ENCODE measurements at places on chromosomes 7 and 10.

DNA sequence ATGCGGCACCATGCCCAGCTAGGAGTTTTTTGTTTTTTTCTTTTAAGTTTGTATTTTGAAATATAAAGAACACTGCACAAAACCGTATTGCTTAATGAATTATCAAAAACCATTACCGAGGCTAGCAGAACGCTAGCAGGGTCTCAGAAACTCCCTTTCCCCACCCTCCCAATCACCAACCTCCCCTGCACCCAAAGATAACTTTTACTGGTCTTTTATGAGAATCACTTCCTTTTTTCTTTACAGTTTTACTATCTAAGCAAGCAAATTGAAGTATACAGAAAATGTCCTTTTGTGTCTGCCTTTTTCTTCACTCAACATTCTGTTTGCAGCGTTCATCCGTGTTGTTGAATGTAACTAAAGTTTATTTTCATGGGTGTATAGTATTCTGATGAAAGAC, 13.4 kb downstream of the HIP1 start:
- DNase-seq: no peak

- no peak for DNase-seq
These were observed 30.1 kb upstream of the FOXL3 start for GRCh38 chr7:259751-260405.

GRCh38 chr10:90288391-90288933, 569.4 kb downstream of the HTR7 start:
- DNase-seq: peak; percentile 67

GRCh38 chr7:126637538-126637937, 615.2 kb downstream of the GRM8 start:
- DNase-seq: no peak

DNA sequence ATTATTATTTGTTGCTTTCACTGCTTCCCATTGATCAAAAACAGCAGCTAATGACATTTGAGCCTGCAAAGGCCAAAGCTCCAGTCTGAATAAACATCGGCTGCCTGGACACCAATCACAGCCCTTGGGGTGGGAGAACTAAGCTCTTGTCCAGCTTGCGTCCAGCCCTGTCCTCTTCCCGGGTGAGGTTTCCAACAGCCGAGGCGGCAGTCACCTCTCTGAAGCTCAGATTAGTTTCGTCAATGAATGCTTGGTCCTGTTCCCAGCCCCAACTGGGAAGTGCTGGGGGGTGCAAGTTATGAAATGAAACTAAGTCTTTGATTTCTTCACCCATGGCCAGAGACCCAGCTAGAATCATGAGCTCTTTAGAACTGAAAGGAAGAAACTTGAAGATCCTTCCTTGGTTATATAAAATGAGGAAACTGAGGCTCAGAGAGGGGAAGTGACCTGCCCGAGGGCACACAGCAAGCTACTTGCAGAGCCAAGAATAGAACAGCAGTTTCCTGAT, 114.0 kb upstream of the TCF7L2 start:
- no peak for DNase-seq

DNA sequence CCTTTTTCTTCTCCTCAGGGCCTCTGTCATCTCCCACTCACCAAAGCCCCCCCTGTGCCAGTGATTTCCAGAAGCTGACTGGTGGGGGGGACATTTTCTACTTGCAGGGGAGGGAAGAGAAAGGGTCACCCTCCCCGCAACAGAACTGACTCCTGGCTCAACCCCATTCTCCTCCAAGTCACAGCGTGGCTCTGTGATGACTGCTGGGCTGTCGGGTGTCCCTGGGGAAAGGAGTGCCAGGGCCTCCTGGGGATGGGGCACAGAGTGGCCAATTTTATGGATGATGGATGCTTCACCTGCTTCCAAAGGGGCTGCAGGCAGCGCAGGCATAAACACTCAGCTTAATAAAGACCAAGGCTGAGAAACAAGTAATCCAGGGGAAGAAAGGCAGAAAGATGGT, 523.0 kb downstream of the PTPRN2 start:
- no peak for DNase-seq

DNA sequence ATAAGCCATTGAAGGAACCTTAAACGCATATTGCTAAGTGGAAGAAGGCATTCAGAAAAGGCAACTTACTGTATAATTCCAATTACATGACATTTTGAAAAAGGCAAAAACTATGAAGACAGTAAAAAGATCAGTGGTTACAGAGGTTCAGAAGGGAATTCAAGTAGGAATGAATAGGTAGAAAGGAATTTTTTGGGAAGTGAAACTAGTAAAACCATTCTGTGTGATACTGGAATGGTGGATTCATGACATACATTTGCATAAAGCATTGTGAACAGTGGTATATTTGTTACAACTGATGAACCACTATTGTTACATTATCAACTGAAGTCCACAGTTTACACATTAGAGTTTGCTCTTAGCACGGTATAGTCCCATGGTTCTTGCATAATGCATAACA, 114.2 kb upstream of the GPR22 start:
- DNase-seq: no peak

- DNase-seq: no peak
These were observed 159.6 kb downstream of the EGFR start for GRCh38 chr7:55178292-55178862.

- no peak for DNase-seq
These were observed 86.5 kb downstream of the C10orf105 start for GRCh38 chr10:71632896-71633600.

DNA sequence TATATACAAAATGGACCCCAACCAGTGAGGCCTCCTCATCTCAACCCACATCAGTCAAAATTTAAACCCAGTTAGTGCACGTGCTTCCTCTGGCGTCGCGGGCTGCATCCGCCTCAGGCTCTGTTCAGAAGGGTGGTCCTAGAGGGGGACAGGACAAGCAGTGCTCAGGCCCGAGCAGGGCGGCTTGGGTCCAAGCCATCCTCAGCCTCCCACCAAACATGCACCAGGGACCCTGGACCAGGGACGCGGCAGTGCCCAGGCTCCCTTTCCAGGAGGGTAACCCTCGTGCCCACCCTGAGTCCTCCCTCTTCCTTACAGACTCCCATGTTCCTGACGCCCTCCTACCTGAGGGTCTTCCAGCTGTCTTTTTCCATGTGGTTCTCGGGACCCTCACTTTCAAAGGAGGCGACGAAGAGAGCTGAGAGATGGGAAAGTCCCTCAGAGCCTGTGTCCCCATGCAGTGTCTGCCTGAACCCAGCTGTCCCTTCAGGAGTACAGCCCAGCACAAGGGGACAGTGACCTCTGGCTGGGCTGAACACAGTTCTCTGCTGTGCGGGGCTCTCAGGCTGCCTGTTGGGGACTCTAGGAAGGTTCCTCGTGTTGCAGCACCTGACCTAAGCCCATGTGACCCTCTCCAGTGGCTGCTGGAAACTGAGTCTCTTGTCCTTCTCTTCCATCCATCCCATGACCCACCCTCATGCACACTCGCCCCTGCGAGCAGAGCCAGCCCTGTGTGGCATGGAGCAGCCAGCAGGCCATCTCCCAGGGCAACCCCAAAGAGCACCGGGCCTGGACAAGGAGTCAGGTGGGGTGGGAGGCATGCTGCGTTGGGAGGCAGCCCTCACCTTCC, 58.1 kb downstream of the CSGALNACT2 start:
- DNase-seq: no peak

GRCh38 chr7:116271161-116271913, 61.0 kb downstream of the TES start:
- peak; percentile 63 for DNase-seq

GRCh38 chr10:123666318-123667236, at the start of gene GPR26:
Gene GPR26, plus strand, starts transcription at chr10:123666355. Its CDS starts 53 bp downstream, at chr10:123666408.
- no peak for DNase-seq

- no peak for DNase-seq
These were observed 218.8 kb downstream of the OTUD1 start for GRCh38 chr10:23657677-23658076.

DNA sequence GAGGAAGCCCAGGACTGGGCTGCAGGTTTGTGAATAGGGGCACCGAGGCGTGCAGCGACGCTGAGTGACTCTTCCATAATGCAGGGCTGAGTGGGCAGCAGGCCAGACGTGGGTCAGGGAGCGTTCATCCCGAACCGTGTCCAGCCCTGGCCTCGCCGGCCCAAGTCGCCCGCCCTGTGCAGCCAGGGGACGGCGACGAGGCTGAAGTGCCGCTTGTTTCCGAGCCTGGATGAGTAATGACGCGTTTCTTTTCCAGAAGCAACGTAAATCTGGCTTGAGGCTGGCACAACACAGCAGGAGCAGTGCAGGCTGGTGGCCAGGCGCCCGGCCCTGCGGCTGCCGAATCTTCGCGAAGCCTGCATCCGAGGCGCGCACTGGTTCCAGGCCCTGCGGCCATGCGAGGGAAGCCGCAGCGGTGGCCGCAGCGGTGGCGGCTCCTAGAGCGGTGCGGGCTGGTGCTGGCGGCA, 74.0 kb upstream of the SEC61G start:
- DNase-seq: no peak

GRCh38 chr7:22972207-22972606, 41.7 kb downstream of the HYCC1 start:
- peak; percentile 20 for DNase-seq

DNA sequence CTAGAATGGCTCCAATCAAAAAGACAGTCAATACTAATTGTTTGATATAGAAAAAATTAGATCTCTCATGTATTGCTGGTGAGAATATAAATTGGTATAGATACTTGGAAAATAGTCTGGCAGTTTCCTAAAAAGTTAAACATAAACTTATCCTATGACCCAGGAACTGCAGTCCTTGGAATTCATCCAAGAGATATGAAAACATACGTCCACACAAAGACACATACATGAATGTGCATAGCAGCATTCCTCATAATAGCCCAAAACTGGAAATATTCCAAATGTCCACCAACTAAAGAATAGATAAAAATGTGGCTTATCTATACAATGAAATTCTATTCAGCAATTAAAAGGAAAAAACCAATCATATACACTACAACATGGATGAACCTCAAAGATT, 128.4 kb downstream of the ZFAND4 start:
- DNase-seq: no peak

GRCh38 chr10:28616514-28616913, 60.8 kb upstream of the BAMBI start:
- DNase-seq: no peak

GRCh38 chr10:74925708-74926107, 99.3 kb downstream of the KAT6B start:
- no peak for DNase-seq

- no peak for DNase-seq
These were observed 258.0 kb upstream of the HABP2 start for GRCh38 chr10:113294868-113295267.

DNA sequence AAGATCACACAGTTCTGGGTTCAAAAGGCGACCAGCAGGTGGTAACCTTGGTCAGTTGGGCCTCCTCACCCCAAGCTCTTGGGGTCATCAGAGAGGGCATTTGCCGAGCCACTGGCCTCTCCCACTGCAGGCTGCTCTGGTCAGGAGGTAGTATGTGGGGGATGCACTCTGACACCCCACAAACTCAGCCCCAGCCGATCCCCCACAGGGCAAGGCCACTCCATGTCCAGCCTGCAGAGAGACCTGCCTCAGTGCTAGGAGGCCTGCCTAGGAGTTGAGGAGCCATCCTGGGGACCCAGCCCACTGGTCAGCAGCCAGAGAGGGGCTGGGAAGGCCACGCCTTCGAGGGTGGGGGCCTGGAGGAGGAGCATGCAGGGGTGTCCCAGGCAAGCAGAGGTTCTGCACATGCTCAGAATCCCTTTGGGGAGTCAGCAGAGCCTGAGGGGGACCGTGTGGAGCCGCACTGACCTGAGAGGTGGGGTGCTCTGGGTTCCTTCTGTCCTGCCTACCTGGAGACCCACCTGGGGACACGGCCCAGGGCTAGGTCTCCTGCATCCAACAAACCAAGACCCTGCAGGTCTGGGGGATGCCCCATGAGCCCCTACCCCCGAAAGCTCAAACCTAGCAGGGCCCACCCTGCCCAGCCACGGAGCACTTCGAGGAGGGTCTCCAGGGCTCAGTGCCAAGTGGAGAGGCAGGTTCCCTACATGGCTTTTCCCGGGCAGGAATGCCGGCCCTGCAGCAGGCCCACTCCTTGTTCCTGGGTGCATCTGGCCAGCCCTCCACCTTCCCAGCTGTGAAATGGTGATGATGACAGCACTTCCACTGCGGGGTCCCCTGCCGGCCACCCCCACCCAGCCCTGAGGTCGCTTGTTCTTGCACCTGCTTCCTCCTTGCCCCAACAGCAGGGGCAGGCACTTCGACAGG, 58.5 kb downstream of the RASGEF1A start:
- DNase-seq: no peak

GRCh38 chr10:120607710-120608703, 151.0 kb downstream of the PLPP4 start:
- no peak for DNase-seq

- DNase-seq: no peak
These were observed 571.0 kb downstream of the SH2D4B start for GRCh38 chr10:81108516-81109199.

GRCh38 chr10:69957886-69958555, 94.6 kb upstream of the MACROH2A2 start:
- peak; percentile 69 for DNase-seq

DNA sequence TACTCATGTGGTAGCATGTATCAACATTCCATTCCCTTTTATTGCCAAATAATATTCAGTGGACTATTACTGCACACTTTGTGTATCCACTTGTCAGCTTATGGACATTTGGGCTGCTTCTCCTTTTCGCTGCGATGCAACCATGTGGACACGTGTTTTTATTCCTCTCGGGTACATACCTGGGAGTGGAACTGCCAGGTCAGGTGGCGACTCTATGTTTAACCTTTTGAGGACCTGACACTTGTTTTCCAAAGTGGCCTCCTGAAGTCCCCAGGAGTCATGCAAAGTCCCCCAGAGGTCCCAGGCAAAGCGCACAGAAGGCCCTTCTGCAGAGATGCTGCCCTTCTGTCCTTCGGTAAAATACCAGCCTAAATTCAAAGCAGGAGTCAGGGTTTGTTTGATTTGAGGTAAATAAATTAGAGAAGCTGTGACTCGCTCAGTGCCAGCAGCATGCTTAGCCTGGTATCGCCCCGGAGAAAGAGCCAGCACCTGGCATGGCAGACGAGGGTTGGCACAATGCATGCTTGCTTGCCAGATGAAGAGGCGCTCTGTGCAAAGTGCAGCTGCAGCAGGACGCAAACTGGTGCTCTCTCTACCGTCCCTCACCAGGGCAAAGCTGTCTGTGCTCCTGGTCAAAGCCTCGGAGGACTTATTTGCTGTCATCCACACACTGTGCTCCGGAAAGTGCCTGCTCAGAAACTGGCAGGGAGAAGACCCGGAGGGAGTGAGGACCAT, 37.8 kb downstream of the HIPK2 start:
- DNase-seq: no peak

DNA sequence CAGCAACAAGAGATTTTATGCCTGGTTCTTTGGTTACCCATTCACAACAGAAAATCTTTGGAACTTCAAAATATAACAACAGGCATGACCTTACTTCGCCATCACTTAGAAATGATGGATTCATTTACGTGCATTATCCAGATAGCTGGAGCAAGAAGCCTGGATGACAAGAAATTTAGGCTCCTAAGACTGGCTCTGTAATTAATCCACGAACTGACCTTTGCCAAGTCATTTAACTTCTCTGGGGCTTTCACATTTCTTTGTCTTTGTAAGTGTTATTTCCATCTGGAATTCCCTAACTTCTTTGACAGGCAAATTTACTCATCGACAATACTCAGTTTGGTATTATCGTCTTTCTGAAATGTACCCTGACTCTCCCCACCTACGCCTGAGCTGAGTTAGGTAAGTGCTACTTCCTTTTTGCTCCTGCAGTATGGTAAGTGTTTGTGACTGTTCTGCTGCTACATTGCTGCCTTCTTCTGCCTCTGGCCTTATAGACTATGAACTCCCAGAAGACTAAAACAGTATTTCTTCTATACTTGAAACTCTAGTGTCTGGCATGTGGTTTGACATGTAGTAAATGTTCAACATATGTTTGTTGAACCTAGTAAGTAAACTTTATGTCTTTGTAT, 5.5 kb upstream of the MDFIC start:
- DNase-seq: no peak
